ENCODE measurements at places on chromosomes 2 and 18.

GRCh38 chr2:239581352-239581901 lies 180.6 kb upstream of the HDAC4 start:
- DNase-seq, result no peak

DNA sequence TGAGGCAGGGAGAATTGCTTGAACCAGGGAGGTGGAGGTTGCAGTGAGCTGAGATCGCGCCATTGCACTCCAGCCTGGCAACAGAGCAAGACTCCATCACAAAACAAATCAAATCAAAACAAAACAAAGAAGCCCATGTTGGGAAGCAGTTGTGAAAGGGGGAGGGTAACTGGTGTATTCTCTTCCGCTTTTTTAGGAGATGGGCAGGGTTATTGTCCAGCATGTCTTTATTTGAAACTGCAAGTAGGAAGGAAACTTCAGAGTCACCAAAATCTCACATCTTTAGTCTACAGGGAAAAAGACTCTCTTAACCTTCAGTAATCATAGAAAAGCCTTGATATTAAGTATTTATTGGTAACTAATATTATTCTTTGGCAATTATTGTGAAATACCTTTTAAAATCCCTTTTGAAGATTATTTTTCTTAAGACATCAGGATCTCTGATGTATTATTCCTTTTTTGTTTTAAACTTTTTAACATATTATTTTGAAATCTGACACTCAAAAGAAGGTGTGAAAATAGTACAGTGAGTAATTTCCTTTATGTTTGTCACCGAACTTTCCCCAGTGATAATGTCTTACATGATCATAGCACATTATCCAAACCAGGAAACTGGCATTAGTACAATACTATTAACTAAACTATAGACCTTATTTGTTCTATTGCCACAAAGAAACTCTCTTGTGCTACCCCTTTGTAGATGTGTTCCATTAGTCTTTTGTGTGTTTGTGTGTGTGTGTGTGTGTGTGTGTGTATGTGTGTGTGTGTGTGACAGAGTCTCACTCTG lies 84.3 kb upstream of the LTBP1 start:
- DNase-seq, result no peak

DNA sequence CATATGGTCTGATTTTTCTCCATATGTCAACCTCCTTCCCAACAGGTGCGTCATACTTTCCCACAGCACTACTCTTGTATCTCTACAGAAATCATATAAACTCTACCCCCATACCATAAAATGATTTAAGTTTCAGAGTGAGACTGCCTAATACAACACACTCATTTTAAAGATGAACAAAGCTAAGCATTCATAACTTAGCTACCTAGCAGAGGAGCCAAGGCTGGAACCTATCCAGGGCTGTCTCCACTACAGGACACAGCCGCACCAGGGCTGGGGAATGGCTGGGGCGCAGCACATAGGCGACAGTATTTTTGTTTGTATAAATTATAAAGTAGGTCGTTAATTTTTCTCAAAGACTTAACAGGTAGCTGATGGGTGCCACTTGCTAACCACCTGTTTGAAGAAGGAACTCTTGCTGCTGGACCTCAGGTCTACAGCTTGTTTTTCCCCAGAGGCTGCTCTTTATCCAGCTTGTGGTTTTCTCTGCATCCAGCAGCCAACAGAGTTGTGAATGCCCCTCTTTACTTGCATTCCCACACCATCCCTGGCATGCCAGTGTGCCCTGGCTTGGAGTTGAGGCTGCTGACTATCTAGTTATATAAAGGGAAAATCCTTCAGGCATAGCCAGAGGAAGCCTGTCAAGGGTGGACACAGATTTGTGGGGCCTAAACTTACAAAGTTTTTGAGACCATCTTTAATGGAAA lies 62.0 kb downstream of the HNRNPLL start:
- DNase-seq, result peak; percentile 13

GRCh38 chr2:232308986-232309385 lies 69.6 kb upstream of the ALPP start:
- no peak for DNase-seq

DNA sequence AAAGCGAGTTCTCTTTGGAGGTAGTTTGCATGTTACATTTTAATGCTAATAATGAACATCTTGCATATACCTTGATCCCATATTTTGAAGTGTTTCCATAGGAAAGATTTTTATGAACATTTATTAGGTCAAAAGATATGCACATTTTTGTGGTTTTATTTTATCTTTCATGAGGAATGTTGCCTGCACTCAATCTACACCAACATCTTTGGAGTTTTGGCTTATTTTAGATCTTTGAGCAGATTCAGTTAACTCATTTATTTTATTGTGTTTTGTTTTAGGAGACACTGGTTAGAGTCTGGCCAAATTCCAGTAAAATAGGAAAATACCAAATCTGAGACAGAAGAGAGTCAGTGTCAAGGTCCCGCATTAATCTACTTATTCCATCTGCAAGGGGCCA lies 540.9 kb downstream of the RNF144A start:
- DNase-seq, result no peak

GRCh38 chr2:199257261-199258224 lies 200.2 kb downstream of the SATB2 start:
- DNase-seq, result no peak

DNA sequence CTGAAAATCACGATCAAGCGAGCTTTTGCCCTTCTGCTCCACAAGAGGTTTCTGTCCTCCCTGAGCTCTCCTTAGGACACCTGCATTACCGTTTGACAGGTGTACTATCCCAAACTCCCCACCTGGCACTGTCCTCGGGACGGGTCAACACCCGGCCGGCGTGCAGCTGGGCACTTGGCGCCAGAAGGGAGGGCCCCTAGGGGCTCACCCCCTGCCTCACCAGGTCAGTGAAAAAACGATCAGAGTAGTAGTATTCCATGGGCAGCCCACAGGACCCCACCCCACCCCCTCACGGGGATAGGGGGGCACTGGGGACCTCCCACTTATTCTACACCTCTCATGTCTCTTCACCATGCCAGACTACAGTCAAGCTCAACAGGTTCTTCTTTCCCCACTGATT lies 117.6 kb upstream of the ANKRD30BL start:
- no peak for DNase-seq

DNA sequence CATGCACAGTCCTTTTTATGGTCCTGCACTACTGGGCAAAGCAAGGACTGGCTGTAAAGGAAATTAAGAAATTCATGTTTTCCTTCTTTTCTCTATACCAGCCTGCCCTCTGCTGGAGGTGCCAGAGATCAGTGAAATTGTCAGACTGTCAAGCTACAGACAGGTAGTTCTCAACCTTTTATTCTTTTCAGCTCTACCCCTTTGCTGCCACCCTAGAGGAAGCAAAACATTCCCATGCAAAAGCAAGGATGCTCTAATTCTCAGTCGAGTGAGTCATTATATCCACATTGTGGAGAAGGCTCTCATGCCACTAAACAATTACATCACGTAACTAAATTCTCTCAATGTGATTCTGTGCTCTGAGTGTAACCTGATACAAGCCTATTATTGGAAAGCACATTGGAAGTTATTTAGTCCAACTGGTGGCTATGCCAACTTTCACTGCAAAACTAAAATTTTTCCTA lies 25.0 kb upstream of the RAPGEF4 start:
- peak; percentile 78 for DNase-seq

GRCh38 chr2:9754532-9754887 lies 88.8 kb upstream of the TAF1B start:
- no peak for DNase-seq

DNA sequence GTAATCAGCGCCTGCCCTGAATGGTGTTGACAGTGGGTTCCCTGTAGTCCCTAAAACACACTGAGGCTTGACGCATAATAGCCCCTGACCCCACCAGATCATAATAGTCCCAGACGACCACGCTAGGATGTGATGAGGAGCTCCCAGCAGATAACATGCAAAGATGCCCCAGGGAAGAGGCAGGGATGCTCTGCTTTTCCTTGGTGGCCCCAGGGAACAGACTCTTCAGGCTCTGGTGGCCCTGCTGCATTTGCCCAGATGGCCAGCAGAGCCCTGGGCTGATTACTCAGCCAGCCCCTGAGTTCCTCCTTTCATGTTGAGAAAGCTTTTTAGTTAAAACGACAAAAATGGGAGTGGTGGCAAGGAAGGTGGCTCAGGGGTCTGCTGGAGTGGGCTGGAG lies 5.9 kb upstream of the NCKAP5 start:
- no peak for DNase-seq

GRCh38 chr2:173672573-173673340 lies 292.4 kb downstream of the SP3 start:
- no peak for DNase-seq
